ENCODE measurements at places on chromosomes 1 and 21.

DNA sequence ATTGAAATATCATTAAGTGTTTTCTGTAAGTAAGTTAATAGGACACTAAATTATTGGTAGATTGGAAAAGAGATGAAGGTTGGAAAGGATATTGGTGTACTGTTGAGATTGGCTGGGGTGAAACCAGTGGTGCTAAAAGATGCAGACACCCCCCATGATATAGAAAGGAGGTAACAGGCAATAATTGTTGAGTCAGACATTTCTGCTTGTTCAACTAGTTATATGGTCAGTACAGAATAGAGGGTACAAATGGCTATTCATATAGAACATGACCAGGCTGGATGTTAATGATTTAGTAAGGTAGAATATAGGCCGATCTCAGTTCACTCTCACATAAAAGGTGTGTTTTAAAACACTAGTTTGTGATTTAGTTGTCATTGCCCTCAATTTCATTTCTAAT is 104.5 kb downstream of the POU2F1 start:
- no peak for DNase-seq

- no peak for DNase-seq
These were observed 287.9 kb downstream of the LTN1 start for GRCh38 chr21:28704746-28705145.

GRCh38 chr1:243944429-243945160 is 94.6 kb upstream of the AKT3 start:
- DNase-seq, result no peak

- DNase-seq, result no peak
These were observed 942.6 kb downstream of the PLA2G4A start for GRCh38 chr1:187771396-187771795.

GRCh38 chr1:147504801-147505311 is 36.4 kb upstream of the BCL9 start:
- DNase-seq, result no peak
